G401 (cell line): ENCODE measurements at places on chromosomes 5 and 9. TPM values are rescaled to one million over a fixed set of nuclear protein-coding genes. Genes with fewer than 3 reads are reported as not detected.
A peak's percentile ranks its signal among the peaks of the same experiment; 100 is the strongest.

GRCh38 chr9:105662184-105663104 lies at the start of gene TAL2:
Gene TAL2 (plus strand): TSS chr9:105662457. CDS start chr9:105662497, 40 bp downstream.
- DNase-seq, result no peak

DNA sequence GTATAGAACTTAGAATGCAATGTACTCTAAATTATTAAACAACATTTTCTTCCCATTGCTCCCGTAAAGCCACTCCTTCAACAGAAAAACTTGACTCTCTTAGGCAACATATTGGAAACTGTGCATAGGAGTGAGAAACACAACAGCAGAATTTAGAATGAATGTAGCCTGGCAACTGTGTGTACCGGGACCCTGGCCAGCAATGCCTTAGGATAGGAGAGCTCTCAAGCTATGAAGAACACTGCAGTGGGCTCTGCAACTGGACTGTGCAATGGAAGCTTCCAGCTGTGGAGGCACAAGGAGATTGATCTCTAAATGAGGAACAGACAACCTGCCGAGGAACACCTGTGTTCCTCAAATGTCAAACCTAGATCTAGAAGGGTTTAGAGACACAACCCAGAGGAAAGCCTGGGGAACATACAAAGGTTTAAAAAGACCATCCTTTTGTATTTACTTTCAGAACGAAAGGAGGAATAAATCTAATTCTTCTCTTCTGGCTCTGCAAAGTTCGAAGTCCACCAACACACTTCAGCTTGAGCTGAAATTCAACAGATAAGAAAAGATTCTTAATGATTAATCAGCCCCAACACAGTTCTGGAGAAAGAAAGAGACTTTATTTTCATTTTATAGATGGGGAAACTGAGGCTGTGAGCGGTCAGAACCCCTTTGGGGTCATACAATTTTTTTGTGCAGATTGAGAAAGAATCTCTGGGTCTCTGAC lies 51.5 kb upstream of the ARL15 start:
- no peak for DNase-seq

DNA sequence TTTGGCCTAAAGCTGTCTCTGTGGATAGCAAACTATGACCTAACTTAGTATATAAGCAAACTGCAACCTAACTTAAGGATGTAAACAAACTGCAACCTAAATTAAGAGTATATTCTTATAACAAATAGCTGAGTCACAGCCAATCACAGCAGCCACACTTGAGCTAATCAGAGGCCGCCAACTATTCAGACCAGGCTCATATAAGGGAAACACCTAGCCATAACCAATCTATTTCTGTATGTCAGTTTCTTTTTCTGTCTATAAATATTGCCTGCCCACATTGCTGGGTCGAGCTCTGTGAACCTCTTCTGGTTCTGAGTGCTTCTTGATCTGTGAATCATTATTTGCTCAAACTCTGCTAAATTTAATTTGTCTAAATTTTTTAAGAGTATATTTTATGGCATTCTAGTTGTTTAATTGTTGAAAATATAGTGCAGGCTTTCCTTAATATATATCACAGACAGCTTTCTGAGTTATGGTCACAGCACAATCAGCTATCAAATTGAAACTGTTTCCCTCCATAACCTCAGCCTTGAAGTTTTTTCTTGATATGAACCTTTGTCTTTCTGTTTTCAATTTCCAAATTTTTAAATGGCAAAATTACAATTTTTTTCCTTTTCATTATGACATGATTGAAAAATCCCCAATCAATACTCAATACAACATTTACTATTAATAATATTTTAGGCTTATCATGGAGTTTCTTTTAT lies 327.1 kb upstream of the NUDT12 start:
- DNase-seq, result no peak

GRCh38 chr9:98997604-98998003 lies 53.9 kb downstream of the COL15A1 start:
- DNase-seq, result no peak

GRCh38 chr5:147490989-147491388 lies 18.9 kb downstream of the DPYSL3 start:
- no peak for DNase-seq

Gene PCDHB10
- total RNA-seq, result 0.44 TPM in 1 of 2 replicates, not detected in the other

DNA sequence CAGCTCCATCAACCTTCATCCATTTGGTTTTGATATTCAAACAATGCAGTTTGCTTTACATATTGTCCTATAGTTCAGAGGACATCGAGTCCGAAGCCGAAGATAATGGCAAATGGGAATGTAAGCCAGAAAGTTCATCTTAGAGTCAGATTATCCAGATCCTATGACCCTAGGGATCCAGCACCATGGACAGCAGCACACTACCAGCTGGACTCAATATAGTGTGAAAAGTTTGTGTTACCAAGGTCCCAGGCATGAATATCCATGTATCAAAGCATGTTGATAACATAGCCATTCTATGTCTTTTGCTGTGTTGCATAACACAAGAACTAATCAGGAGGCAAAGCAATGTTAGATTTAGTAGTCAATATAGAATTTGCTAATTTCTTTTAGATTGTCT lies 46.3 kb downstream of the FSTL4 start:
- DNase-seq, result no peak

Gene GRHPR
- total RNA-seq, result 181 and 183 TPM in 2 replicates

- no peak for DNase-seq
These were observed 772.3 kb downstream of the MAT2B start for GRCh38 chr5:164277720-164278119.

DNA sequence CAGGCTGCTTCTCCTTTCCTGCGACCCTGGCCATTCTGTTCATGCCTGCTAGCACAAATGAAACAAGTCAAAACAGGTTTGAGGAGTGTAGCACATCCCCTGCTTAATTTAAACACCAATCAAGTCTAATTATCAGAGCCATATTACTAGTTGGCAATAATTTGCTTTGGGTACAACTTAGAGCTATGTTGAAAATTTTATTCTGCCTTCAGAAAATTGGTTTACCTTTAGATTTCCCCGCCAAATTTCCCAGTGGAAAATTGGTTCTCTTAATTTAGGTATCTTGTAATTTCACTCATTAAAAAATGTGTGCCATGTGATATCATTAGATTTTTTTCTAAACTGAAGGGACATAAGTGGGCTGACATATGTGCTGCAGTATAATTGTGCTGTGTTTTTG lies 265.8 kb downstream of the MAST4 start:
- DNase-seq, result no peak

DNA sequence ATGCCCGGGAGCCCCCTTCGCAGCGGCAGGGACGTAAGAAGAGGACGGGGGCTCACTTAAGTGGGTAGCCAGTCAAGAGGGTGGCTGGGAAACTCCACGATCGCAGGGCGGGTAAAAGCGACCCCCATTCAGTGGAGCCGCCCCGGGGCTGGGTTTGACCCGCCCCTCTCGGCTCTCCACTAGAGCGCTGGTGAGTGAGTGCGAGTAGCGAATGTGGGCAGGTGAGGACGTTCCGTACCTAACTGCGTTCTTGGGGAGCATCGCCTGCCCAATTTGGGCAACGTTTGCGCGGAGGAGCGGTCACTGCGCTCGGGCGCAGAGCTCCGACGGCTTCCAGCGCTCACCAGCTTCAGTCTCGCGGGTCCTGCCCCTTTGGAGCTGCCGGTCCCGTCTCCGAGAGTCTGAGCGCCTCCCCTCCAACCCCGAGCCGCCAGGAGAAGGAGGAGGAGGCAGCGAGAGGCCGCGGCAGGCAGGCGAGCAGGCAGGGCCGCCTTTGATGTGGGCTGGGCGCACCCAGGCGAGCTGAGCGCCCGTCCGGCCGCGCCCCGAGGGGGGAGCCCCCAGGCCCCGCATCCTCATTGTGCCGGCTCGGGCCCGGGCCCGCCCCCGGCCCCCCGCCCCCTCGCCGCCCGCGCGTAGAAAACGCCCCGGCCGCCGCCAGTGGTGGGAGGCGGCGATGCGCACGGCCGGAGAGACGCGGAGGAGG lies at the start of gene FGF18:
Gene FGF18, plus strand, starts transcription at position 666 of the 706 bp plus-strand sequence. CDS start 553 bp downstream, outside the sequence.
- DNase-seq, result peak; percentile 36
